ENCODE measurements at places on chromosomes 1 and 21.

GRCh38 chr1:65197636-65198035, 49.6 kb downstream of the AK4 start:
- DNase-seq = no peak

GRCh38 chr1:65734979-65735378, 57.7 kb upstream of the PDE4B start:
- no peak for DNase-seq

DNA sequence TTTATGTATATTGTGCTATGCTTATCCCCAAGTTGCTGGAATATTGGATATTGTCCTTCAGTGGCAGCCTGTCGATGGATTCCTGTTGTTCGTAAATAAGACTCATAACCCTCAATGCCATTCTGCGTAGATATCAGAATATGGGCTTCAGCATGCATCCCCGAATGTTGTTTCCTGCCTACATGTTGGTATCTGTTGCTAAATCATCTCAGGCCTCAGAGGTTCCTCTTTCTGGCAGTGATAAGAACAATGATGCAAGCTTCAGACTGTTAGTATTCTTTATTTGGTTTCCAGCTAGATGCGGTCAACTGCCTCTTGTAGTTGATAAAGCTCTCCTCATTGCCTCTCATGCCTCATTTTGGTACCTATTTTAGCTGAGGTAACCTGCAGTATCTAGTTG, 2082.6 kb downstream of the MRPL39 start:
- no peak for DNase-seq

DNA sequence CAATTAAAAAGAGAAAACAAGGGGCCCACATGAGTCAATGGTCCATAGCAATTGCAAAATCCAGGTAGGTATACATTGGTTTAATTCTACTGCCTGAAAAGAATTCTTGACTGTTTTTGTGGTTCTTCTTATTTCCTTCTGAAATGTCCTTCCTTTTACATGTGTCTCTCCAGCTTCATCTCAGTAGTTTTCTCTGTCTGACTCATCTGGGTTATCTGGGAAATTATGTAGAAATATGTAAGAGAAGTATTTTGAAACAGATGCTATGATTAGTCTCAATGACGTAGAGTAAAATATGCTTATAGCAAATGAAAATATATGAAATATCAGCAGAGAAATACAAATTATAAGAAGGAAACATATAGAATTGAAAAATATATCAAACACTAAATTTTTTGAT, 953.2 kb downstream of the BRINP3 start:
- no peak for DNase-seq

DNA sequence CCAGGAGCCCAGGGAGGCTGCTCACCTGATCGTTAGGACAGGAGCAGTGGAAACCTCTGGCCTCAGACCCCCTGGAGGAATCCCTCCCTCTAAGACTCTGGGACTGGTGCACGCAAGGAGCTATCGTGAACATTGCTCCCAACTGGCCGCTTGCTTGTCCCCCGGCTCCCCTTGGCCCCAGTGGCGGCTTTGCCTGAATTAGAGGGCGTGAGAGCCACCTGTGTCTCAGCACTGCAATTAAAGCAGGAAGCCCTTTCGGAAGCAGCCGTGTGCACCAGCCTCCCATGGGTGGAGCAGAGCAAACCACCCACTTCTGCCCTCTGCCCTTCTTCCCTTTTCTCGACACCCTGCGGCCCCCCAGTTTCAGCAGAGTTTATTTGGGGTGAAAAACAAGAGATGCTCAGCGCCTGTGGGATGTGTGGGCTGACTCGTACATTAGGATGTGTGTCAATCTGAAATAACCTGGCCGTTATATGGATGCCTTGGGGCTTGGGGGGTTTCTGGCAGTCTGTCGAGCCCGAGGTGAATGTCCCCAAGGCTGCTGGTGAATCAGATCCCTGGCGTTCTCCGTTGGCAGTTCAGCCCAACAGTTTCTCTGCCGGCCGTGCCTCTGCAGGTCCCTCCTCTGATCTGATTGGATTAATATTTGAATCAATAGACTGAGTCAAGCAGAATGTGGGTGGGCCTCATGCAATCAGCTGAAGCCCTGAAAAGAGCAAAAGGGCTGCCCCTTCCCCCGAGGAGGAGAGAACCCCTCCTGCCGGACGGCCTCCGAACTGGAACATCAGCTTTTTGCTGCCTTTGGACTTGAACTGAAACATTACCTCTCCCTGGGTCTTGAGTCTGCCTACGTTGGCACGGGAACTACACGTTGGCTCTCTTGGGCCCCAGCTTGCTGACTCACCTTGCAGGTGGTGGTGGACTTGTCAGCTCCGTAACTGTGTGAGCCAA, 7.3 kb upstream of the UMODL1 start:
- DNase-seq = peak; percentile 93

DNA sequence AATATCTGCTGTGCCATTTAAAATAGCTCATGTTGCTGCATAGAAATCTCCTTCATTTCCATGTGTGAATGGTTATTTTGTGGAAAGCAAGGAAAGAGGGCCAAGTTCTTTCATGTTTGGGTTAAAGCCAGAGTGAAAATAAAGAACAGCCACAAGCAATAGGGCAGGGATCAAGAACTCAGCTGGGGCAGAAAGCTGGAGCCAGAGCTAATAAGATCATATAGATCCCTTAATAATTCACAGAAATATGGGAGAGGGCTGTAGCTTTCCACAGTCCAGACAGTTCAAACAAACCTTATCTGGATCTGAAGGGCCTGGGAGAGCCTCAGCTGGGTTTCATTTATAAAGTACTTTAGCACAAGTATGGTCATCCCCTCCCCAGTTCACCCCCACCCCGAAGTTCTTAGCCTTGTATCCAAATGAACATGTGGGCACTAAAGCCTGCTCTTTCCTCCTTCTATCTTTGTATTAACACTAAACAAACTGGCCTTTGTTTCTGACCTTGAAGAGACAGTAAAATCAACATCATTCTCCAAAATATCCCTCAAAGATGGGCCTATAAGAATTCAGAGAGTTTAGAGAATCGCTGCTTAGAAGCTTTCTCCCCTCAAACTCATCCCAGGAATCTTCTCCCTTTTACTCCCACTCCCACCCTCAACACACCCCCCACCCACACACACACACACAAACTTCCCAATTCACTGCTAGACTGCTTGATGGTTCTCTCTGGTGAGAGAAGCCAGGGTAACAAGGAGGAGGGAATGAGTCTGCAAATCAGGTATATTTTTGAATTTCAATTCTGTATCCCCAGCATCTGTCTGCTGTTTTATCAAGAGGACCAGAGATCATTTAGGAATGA, 41.7 kb downstream of the UTP25 start:
- no peak for DNase-seq

GRCh38 chr1:235888119-235888643, 21.5 kb upstream of the LYST start:
- no peak for DNase-seq
